ENCODE measurements at places on chromosomes 3 and 15. TPM values are rescaled to one million over a fixed set of nuclear protein-coding genes. Genes with fewer than 3 reads are reported as not detected.
A peak's percentile ranks its signal among the peaks of the same experiment; 100 is the strongest.

The AADACL2 gene
- polyA plus RNA-seq, result not detected

The GRK7 gene
- not detected for polyA plus RNA-seq

The NOX5 gene
- not detected for polyA plus RNA-seq

The APEH gene
- 103 TPM for polyA plus RNA-seq

The GLDN gene
- not detected for polyA plus RNA-seq

The TRIM59 gene
- 35.6 TPM for polyA plus RNA-seq

The MAP2K1 gene
- 37.2 TPM for polyA plus RNA-seq

The IGSF10 gene
- polyA plus RNA-seq, result not detected

The GADL1 gene
- not detected for polyA plus RNA-seq

The ZIC1 gene
- not detected for polyA plus RNA-seq

DNA sequence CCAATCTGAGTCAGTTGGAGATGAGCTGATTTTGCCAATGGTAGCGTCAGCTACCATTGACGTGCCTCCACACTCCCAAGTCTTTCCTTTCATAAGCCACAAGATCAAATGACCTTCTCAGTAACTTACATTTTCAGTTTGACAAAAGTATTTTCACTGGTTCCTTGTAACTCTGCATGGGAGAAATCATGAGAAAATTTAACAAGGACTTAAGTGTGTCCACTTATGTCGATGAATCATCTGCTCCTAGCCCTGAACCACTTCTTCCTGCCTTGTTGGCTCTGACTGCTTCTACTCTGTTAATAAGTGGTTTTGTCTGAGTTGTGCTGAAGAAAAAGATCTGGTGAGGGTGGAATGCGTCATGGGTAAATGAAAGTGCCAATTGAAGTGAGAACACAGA lies 101.2 kb downstream of the NFKBIZ start:
- no peak for DNase-seq

GRCh38 chr3:48402281-48402732 lies 27.6 kb downstream of the PLXNB1 start:
- DNase-seq, result no peak

GRCh38 chr3:32376115-32376514 lies 15.5 kb upstream of the CMTM7 start:
- no peak for DNase-seq

GRCh38 chr3:186930143-186930640 lies at the start of gene ST6GAL1:
ST6GAL1 (plus strand) TSS chr3:186930526; CDS start chr3:187042704, 112,178 bp downstream.
- peak; percentile 65 for DNase-seq

DNA sequence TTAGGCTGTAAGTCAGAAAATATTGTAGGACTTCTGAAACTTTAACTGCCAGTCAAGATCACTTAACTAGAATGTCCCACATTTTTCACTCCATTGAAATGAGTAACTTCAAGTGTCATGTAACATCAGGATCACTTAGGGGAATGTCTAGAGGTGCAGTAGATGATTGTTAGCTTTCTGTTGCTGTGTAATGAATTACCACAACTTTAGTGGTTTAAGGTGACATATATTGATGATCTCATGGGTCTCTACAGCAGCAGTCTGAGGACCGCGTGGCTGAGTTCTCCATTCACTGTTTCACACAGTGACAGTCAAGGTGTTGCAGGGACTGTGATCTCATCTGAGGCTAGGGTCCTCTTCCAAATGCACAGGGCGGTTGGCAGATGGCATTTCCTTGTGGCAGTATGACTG lies 82.7 kb downstream of the SLC25A26 start:
- no peak for DNase-seq

- no peak for DNase-seq
Measured at GRCh38 chr3:24972491-24972890, 455.6 kb upstream of the RARB start.

DNA sequence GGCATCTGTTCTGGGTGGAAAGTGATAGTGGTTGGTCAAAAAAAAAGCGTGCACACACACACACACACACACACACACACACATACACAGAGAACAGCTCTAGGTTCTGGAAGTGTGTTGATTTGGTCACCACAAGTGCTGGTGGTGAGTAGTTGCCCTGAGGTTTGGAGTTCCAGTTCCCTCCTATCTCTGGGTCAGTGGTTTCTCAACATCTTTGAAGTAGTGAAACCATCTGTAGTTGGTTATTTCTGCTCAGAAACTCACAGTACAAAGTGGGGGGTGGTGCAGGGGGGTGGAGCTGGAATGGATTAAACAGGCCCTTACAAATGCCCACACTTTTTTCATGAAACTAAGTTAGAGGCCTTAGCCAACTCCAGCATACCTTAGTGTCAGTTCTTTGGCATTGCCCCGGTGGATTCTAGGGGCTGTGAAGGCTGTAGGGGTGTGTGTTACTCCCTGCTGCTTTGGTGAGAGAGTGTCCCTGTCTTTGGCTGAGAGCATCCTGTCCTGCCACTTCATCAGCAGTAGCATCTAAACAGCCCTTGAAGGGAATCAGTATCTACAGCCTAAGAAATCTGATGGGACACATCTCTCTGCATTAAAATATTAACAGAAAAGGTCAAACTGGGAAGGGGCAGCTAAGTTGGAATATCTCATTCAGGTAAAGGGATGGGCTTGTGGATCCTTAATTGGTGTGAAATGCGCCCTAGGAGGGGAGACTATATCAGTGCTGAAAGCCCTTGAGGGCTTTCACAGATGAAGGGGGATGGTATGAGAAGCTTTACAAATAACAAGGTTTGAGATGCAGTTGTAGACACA lies 20.6 kb downstream of the SMAD3 start:
- no peak for DNase-seq

DNA sequence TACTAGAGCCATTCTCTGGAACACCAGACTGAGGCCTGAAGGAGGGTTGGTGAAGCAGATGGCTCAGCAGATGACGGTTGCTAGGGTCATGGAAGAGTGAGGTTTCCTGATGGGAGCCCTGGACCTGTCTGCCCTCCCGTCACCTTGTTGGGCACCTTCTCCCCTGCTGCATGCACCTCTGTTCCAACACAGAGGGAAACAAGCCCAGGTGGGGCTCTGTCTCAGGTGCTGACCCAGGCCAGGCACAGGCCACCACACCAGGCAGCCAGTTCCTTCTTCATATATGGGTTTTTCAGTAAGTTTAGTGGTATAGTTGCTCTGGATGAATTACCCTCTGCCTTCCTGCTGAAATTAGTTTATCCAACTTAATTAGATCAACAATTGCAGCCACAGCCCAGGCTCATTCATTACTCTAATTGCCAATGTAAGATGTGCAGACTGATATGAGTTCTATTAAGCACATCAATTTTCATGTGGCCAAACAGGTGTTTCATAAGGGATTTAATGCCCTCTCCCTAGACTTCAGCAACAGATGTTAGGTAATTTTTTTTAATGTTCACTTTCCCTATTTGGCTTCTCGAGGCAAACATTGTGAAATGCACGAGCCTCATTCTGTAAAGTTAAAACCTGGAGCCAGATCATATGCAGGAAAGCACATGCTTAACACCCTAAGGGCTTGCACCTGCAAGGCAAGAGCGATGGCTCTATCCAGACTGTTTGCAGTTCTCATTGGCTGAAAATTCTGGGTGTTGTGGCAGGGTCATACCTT lies 174.8 kb downstream of the CHDH start:
- DNase-seq, result no peak

DNA sequence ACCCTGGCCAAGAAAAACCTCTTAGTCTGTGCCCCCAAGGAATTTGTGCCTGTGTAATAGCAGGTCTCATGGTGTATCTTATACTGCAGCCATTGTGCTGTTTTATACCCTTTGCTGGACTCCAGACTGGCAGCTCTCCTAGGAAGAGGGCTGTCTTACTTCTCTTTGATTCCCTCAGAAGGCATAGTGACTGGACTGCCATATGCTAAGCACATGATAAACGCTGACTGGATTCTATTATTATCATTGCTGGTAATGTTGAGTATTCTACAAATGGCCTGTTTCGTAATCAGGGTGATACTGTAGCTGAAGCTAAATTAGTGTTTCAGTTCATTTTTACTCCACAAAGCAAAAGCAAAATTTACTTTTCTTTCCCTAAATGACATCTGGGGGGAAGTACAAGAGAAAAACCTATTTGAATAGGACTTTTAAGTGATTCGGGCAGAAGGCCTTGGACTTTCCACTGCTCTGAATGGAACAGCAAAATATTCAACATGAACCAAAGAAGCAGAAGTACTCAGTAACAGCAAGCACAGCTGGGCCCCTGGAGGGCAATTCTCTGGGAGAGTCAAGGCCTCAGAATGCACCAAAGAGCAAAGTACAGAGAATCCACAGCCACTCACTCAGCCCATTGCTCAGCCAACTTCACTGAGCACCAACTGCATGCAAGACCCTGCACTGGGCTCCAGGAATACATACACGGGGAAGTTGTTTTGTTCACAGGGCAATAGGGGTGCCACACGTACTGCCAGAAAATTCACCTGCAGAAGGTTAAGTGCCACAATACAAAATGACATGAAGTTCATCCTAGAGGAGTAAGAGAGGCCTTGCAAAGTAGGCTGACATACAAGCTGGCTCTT lies 7.9 kb upstream of the BCL2A1 start:
- no peak for DNase-seq

DNA sequence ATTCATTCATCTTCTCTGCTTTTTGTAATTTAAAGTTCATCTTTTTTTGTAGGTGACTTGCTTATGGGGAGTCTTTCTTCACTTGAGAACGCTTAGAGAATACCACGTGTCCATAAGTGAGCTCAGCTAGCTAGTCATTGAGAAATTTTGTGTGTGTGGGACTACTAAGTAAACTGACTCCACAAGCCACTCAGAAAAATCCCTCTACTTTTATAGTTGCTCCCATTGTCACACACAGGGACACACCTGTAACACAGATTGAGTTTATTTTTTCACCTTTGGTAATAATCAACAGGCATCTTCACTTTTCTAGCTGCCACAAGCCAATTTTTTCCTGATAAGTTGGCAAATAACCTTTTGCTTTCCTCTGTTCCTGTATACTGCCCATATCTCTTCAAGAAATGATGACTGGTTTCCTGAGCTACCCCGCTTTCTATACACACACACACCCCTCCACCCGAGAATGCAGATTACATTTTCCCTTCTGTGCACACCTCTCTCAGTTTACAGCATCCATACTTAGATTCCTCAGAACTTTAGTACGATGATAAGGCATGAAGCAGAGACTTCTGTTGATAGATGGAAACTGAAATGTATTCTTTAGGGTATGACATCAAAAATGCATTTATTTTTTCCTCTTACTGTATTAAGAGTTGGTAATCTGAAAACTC lies 4.6 kb downstream of the TSC22D2 start:
- DNase-seq, result no peak

DNA sequence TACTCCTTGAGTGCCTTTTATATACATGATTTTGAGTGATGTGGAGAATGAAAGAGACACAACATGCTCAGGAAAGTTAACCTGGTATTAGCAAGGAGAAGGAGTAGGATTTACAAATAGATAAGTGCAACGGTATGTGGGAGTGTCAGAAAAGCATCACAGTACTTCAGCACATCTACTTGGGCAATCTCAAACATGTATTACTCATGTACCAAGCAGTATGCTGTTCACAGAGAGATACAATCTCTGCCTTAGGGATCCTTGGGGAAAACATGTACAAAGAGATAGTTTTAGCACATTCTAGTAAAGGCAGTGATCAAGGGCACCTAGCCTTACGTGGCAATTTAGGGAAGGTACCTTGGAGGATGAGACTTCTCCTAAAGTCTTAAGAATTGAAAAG lies 146.5 kb downstream of the FILIP1L start:
- no peak for DNase-seq

GRCh38 chr3:50254577-50255250 lies 14.2 kb upstream of the SEMA3B start:
- no peak for DNase-seq

GRCh38 chr15:99984491-99985243 lies 251.4 kb upstream of the LYSMD4 start:
- no peak for DNase-seq

- no peak for DNase-seq
Measured at GRCh38 chr3:168088106-168088720, 7.5 kb downstream of the GOLIM4 start.

DNA sequence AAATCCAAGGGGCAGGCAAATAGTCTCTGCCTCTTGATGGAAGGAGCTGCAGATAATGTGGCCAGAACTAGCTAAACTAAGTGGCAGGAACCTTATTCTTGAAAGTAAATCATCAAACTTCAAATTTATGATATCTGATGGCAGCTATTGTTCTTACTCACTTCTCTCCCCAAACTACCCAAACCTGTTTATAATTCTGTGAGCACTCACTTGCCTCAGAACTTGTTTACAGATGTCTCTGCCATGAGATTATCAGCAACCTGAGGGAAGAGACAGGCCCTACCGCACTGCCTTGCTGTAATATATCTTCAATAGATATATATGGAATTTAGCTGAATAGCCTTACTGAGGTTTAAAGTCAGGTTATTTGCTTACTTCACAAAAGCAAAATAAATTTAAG lies 2.2 kb upstream of the B3GALNT1 start:
- no peak for DNase-seq

- DNase-seq, result no peak
Measured at GRCh38 chr15:62880278-62880677, 162.3 kb upstream of the TPM1 start.

GRCh38 chr15:86973284-86973844 lies 893.7 kb downstream of the AGBL1 start:
- DNase-seq, result no peak

GRCh38 chr3:29333576-29333975 lies 52.7 kb downstream of the RBMS3 start:
- no peak for DNase-seq

- DNase-seq, result no peak
Measured at GRCh38 chr15:31228011-31228484, 98.6 kb upstream of the KLF13 start.

- DNase-seq, result no peak
Measured at GRCh38 chr3:59660376-59660775, 610.6 kb upstream of the CFAP20DC start.

GRCh38 chr15:44667039-44667360 lies 3.5 kb upstream of the SPG11 start:
- no peak for DNase-seq

DNA sequence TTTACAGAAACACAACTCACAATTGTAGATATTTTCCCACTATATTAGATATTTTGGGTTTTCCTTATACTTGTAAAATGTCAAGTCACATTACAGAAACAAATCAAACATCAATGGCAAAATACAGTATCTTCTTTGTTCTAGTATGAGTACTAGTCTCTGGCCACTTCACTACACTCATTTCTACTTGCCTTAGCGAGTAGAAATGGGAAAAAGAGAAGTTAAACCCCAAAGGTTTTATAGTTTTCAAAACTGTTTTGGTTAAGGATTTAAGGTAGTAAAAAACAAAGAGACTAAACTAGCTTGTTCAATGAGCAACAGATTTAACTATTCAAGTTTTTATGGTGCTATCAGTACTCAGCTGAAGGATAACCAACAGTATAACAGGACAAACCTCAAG lies 81.7 kb downstream of the BTD start:
- DNase-seq, result no peak

Data from naive thymus-derived CD4-positive, alpha-beta T cell (primary cell).